ENCODE measurements at places on chromosomes 2 and 18. TPM values are rescaled to one million over a fixed set of nuclear protein-coding genes. Genes with fewer than 3 reads are reported as not detected.

Gene RTTN
- 23.9 TPM for total RNA-seq

Gene UGT1A3
- total RNA-seq, result not detected

Gene GPR39
- under 0.01 TPM for total RNA-seq

Gene ADRA2B
- 0.05 TPM for total RNA-seq

Gene FAM237A
- not detected for total RNA-seq

Gene PIEZO2
- 342 TPM for total RNA-seq

Gene SLC19A3
- total RNA-seq, result not detected

Gene SP140
- 0.09 TPM for total RNA-seq

Gene C1QL2
- total RNA-seq, result not detected

- DNase-seq, result no peak
Observed at GRCh38 chr2:198873503-198874471, 584.0 kb downstream of the SATB2 start.

- DNase-seq, result peak; percentile 78
Observed at GRCh38 chr2:29309090-29310029, 194.1 kb downstream of the CLIP4 start.

- no peak for DNase-seq
Observed at GRCh38 chr18:60017371-60017770, 117.6 kb downstream of the PMAIP1 start.

GRCh38 chr2:190794790-190795189 lies 85.8 kb upstream of the GLS start:
- no peak for DNase-seq

GRCh38 chr2:36404318-36404717 lies 48.7 kb downstream of the CRIM1 start:
- DNase-seq, result peak; percentile 53

DNA sequence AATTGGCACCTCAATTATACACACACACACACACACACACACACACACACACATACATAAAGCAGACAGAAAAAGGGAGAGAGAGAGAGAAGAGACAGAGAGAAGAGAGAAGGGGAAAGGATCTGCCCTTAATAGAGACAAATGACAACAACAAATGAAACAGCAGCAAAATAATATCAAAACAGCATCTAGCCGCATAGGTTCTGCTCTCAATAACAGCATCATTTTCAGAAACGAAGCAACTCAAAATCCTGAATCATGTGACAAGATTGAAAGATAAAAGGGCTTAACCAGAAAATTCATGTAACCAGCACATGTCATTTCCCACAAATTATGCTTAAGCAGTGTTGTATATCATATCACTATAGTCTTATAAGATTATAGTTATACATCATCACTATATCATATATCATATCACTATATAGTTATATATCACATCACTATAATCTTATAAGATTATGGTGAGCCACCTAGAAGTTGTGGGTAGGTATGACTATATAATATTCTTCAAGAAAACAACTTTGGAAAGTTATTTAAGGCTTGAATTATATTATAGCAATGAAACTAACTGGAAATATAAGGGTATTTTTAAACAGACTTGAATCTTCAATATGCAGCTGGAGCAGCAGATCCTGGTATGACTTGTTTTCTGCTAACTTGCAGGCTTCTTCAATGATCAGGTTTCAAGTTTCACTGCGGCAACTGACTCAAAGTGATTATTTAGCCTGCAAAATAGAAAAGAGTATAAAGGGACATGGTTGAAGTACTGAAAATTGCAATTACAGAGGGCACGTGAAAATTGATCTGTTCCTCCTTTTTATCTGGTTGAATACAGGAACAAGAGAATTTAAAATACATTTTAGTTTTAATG lies 16.1 kb upstream of the VPS54 start:
- DNase-seq, result no peak

GRCh38 chr2:210635257-210635656 lies 78.9 kb downstream of the CPS1 start:
- DNase-seq, result no peak

- peak; percentile 78 for DNase-seq
Observed at GRCh38 chr2:71605173-71605641, 151.8 kb downstream of the DYSF start.

DNA sequence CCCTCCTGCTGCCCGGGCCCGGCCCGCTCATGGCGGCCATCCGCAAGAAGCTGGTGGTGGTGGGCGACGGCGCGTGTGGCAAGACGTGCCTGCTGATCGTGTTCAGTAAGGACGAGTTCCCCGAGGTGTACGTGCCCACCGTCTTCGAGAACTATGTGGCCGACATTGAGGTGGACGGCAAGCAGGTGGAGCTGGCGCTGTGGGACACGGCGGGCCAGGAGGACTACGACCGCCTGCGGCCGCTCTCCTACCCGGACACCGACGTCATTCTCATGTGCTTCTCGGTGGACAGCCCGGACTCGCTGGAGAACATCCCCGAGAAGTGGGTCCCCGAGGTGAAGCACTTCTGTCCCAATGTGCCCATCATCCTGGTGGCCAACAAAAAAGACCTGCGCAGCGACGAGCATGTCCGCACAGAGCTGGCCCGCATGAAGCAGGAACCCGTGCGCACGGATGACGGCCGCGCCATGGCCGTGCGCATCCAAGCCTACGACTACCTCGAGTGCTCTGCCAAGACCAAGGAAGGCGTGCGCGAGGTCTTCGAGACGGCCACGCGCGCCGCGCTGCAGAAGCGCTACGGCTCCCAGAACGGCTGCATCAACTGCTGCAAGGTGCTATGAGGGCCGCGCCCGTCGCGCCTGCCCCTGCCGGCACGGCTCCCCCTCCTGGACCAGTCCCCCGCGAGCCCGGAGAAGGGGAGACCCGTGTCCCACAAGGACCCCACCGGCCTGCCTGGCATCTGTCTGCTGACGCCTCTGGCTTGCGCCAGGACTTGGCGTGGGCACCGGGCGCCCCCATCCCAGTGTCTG lies 767 bp downstream of the RHOB start:
- DNase-seq, result peak; percentile 62

DNA sequence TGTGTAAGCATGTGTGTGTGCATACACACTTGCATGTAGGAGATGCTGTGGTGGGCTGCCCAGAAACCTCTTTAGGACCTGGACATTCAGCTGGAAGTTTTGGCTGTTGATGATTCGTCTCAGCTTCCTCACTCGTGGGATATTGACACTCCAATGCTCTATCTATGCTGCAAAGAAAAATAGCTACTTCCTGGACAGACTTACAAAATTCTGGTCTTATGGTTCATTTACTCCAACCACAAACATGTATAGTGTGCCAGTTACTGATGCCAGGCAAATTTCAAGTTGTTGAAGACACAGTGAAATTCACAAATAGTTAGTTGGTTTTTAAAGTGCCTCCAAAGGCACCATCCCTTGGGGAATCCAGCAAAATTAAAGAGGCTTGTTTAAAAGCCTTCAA lies 882.6 kb downstream of the CPS1 start:
- DNase-seq, result no peak

GRCh38 chr18:63161032-63161760 lies 158.4 kb downstream of the BCL2 start:
- DNase-seq, result peak; percentile 21

- no peak for DNase-seq
Observed at GRCh38 chr2:39524061-39524460, 87.0 kb upstream of the MAP4K3 start.
